Stimulated activated CD8-positive, alpha-beta memory T cell treated with anti-CD3 and anti-CD28 coated beads, Interleukin-2, amount 100 ng/mL, for 48 hours (primary cell): ENCODE measurements at places on chromosomes 11 and 22.

GRCh38 chr11:65452806-65453490 lies 30.4 kb downstream of the NEAT1 start:
- DNase-seq: no peak

DNA sequence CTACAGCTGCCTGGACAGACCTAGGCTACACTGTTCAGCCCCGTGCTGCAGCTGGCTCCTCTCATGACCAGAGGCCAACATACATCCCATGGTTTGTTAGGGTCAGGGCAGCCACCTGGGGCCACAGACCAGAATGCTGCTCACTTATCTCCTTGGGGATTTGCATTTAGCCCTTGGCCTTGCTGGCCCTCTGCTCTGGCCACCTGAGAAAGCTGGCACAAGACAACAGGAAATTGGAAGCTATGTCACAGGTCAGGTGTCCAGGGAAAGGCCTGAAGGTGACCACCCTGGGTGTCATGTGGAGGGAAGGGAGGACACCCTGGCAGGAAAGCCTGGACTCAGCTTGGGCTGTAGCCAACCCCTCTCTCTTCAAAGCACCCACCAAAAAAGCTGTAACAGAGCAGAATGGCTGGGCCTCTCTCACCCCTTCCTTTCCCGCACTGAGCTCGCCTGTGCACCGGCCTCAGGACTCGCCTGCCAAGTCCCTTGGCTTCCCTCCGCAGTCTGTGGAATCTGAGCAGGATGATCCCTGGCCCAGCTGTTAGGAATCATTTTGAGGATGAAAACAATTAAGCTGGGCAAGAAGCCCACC lies 86.3 kb downstream of the SNX19 start:
- no peak for DNase-seq

DNA sequence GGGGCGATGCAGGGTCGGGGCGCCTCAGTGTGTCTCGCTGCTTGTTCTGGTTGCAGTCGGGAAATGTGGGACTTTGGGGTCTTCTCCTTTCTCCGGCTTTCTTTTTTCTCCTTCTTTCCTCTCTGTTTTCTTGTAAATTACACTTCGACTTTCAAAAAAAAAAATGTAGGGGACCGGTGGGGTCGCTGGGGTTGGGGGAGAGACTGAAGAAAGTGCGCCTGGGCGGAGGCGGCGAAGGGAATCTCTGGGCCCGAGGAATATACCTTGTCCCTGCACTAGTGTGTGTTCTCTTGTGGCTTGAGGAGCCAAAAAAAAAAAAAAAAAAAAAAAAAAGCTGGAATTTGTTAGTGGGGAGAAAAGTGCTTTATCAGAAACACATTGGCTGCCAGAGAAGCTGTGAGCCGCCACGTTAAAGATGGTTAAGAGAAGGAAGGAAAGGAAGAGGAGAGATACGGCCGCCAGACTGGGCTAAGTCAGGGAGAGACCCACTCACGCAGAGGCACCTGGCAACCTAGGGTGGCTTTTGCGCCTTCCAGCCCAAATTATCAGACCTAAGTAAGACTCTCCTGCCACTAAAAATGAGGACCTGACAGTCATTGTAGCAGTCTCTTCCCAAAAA lies 8.4 kb upstream of the FLI1 start:
- DNase-seq: no peak

DNA sequence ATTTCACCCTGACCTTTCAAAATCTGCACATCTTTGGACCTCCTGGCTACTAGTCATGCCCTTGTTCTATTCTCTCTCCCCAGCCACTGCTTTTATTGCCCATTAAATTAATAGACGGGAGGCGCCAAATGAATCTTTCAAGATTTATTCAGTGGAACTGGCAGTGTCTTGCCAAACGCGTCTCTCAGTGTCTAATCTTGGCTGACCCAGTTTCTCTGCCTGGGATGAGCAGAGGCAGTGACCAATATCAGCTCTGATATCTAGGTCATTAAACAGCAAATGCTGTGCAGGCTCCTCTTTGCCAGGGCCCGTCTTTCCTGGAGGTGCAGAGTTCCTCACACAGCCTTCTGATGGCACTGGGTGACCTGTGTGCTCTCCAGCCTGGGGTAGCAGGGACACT lies 74.0 kb downstream of the TRAF6 start:
- no peak for DNase-seq

DNA sequence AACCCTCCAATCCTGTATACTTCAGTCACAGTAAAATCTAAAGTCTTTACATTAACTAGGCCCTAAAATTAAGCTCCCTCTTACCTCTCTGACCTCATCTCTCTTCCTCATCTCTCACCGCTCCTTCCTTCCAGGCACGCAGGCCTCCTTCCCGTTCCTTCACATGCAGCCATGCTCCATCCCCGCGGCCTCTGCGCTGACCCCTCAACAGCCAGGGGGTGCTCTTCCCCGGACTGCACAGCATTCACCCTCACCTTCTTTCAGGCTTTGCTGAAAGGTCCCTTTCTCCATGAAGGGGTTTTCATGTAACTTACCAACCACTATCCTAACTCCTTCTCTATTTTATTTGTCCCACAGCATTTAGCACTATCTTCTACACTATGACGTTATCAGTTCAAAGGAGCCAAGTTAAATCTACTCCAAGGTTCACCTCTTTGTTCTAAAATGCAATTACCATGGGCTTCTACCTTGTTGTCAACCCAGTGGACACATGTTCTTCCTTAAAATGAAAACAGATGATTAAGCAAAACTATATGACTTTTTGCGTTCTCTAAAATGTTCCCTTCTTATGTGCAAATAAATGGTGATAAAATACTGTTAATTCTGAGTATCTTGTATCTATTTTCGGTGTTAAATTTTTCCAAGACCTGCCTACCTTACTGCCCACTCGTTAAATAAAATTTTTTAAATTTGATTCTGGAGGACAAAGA lies 57.8 kb upstream of the APOA1 start:
- DNase-seq: no peak
